ENCODE measurements at places on chromosomes 1 and 21.

- no peak for DNase-seq
Observed at GRCh38 chr21:23223882-23224281, 2225.7 kb downstream of the NCAM2 start.

DNA sequence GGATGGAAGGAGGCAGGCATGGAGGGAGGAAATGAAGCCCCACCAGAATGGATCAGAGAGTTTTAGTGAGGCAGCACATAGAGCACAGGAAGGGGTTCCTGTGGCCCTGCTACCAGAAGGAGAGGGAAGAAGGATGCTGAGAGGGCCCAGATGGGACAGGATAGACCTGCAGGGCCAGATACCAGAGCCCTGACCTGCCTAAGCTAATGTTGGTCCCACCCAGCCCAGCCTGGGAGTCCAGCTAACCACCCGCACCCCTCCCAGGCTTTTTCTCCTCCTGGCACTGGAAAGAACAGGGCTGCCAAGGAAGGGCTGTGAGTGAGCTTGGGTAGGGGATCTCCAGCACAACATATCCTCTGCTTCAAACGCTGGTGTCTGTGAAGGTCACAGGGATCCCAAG lies 6.9 kb downstream of the NECTIN4 start:
- DNase-seq: no peak

DNA sequence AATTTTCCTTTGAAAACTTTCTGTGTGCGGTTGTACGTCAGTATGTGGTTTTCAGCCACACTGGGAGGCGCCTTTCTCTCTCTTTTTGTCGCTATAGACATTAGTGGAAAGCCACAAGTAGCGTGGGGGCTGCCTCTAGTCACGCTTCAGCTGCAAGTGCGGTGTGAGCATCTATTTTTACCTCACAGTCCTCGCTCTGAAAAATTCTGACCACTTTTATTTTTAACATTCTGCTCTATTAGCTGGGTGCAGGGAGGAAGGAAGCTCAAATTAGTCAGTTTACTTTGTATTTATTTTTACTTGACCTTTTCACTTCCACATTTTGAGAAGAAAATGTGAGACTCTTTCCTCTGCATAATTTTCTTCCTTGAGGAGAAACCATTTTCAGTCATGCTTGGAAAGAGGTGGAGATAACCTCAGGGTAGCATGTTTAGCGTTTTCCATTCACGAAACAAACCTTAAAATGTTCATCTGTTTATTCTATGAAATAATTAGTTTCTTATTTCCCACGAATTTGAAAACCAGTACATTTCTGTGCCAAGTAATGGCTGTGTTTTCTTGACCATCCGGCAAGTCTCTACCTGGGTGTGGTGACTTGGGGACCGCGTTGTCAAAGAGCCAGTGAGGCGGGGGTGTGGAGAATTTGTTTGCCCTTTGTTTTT lies 35.6 kb downstream of the ADARB1 start:
- no peak for DNase-seq

DNA sequence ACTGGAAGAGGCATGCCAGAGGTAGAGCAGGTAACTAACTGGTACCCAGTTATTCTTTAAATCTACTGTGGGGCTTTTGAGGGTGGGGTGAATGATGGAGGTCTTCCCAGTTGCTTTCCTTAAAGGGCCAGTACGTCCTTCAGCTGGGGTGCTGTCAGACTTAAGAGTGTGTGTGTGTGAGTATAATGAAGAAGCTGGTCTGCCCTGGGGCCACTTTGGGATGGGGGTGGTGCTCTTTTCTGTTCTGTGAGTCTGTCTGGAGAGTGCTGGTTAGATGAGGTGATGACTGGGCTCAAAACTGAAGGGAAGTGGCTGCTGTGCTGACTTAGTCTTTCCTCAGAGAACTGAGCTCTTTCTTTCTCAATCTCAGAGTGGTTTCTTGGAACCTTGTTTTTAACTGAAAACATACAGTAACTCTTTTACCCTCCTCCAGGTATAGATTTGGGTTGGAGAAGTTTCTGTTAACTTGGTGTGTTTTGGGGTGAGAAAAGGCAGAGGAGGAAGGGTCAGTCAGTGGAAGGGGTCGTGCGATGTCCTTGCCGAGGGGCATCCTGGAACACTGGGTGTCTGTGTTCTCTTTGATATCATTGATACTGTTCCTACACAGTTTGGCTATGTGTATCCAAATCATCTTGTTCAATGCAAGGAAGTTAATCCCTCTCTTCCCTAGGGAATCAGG lies 746 bp downstream of the MACF1 start:
- peak; percentile 16 for DNase-seq

- no peak for DNase-seq
Observed at GRCh38 chr1:60428127-60428526, 354.6 kb upstream of the C1orf87 start.

DNA sequence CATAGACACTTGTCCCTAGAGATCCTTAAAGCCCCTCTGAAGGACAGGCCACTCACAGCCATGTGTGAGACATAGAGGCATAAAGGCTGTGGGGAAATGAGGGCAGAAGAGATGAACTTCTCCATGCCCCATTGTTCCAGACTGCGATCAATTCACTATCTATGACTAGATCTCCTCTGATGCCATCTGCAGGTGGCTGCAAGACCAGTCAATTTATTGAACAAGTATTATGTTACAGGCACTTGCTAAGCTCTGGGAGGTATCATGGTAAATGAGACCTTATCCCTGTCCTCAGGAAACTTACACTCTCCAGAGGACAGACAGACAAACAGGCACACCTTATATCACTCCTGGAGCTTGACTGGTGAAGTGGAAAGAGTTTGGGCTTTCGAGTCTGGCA lies 22.9 kb downstream of the UBIAD1 start:
- DNase-seq: no peak

DNA sequence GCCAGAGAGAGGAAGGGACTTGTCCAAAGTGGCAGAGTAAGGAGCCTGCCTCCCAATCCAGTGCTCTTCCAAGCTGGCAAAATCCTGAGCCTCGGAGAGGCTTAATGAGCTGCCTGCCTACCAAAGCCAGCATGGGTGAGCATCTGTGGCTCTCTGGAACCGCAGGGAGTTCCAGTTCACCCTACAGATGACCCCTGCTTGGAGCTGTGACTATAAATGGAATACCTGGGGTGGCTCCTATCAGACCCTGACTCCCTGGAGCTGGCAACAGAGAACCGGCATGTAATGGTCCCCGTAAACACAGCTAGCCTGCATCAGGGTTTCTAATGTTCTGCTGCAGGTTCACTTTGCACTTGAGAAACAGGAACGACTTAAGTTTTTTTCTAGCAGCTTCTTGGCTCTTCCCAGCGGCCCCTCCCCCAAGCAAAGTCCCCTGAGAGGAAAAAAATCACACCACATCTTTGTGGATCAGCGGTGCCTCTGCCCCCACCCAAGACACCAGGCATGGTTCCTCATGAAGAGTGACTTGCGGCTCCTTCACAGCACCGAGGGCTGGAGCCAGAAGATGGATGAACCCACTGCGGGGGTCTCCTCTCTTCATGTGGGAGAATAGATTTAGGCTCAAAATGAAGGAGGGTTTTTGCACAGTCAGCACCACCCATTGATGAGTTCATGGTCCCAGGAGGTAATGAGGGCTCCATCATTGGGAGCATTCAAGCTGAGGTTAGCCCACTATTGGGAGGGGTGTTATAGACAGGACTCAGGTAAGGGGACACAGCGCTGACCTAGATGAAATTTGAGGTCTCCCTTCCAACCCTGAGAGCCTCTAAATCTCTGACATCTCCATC lies 79.0 kb downstream of the SYT2 start:
- DNase-seq: no peak

- DNase-seq: no peak
Observed at GRCh38 chr1:3777078-3777547, 4.6 kb downstream of the SMIM1 start.

DNA sequence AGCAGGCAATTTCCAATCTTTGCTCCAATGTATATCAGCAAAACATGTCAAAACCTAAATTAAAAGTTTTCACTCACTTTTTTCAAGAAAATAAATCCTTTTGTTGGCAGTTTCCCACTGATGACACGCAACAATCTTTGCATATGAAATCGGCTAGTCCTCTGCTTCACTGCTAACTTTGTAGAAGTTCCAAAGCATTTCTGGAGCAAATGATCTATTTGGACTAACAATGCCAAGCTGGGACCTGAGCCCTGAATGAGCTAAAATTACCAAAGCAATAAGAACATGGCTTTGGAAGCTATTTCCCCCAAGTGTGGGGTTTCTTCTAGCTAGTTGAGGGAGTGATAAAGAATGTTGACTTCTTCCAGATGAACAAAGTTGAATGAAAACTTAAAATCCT lies 5.1 kb downstream of the BEND5 start:
- no peak for DNase-seq

DNA sequence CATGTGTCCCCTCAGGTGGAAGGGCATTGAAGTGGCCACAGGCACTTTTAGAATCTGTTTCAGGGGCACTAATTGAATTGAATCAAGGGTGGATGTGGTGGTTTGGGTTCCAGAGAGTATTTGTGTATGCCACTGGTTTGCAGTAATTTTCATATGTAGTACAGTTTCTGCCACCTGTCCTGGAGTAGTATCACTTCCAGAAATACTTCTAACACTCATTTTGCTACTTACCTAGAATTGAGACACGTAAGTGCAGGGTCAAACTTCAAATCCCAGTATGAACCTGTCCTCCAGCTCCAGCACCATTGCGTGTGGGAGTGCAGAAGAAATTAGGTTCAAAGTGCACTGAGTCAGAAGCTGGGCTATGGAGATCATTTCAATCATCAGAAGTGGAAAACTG lies 26.8 kb downstream of the RSPH1 start:
- no peak for DNase-seq

DNA sequence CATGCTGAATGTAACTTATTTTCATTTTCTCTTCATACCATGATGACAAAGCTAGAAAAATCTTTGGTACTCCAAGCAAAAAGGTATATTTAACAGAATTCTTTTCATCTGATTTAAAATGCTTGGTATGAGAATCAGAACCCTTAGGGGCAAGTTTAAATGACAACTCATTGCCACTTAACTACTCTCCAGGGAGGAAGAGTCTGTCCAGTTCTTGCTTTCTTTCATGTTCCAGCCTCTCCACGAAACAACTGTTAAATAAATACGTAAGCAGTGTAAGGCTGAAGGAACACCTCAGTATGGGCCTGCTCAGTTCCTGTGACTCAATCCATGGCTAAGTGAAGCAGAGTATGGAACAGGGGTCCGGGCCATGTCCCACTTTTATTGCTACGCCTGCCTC lies 1.6 kb downstream of the LCE2A start:
- no peak for DNase-seq

- DNase-seq: no peak
Observed at GRCh38 chr1:218301217-218301616, 16.1 kb downstream of the RRP15 start.

DNA sequence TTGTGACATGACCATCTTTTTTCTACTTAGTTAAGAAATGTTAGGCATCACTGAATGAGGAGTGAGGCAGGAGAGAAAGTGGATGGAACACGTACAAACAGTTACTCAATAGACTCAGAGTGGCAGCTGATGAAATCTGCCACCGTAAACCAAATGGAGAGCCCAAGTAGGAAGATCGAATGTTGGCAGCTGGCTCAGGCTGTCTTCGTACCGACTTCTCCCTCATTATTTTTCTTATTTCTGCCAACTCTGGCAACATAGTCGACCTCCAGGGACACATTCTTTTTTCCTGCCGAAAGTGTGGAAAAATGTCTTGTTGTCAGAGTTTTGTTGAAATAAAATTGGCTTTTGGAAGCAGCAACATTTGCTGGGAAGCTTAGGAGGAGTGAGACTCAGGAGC lies 143.3 kb downstream of the GREM2 start:
- DNase-seq: no peak

DNA sequence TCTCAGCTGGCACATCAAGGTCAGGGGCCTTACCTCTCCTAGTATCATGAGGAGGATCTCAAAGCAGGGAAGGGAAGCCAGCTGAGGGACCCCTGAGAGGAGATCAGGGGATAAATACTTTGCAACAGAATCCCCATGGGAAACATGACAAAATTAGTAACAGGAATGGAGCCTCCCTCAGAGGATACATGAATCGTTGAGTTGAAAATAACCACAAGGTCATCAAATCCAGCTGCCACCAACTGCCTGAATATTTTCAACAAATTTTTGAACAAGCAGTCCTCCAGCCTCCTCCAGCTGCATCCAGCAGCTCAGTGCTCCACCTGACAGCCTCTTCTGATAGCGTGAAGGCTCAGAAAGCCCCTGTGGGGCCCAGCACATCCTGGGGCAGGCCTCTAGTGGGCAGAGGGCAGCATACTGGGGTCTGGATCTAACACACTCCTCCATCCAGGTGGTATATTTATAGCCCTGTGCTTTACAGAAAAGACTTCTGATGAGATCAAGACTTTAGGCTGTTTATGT lies 404.3 kb downstream of the NTNG1 start:
- no peak for DNase-seq

GRCh38 chr1:18256282-18257235 lies 149.0 kb downstream of the IGSF21 start:
- no peak for DNase-seq

DNA sequence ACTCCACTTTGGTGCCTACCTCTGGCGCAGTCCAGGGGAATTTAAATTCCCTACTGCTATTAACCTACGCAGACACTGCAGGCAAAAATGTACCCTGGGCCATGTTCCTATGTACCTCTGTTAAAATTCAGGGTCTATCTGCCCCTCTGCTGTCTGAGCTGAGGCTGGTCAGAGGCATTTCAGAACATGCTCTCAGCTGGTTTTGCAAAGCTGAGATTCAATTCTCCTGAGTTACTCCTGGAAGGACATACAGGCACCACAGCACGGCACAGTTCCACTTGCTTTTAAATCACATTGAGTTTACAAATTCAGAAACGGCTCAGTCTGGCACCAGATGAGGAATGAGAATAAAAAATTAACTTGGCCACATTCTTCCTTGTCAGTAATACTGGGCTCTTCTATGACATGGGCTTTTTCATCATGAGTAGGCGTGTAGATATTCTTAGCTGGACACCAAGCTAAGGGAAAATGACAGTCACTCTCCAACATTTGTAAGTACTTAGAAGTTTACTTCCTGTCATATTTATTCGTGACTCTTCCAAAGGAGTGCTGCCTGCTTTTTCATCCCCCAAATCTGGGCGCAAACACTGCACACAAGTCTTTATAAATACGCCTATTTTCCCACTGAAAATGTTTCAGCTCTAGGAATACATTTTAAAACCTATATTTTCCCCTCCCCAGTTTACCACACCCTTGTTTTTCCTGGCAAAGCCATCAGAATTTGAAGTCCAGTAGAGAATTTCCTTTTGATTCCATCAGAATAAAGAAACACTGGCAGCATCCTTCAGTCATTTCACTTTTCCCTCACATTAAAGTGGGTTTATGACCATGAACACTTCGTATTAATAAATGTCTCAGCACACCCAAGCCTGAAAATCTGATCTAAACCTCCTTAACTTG lies 1.9 kb downstream of the C1orf198 start:
- no peak for DNase-seq

GRCh38 chr1:184604152-184604900 lies 150.3 kb downstream of the EDEM3 start:
- no peak for DNase-seq

DNA sequence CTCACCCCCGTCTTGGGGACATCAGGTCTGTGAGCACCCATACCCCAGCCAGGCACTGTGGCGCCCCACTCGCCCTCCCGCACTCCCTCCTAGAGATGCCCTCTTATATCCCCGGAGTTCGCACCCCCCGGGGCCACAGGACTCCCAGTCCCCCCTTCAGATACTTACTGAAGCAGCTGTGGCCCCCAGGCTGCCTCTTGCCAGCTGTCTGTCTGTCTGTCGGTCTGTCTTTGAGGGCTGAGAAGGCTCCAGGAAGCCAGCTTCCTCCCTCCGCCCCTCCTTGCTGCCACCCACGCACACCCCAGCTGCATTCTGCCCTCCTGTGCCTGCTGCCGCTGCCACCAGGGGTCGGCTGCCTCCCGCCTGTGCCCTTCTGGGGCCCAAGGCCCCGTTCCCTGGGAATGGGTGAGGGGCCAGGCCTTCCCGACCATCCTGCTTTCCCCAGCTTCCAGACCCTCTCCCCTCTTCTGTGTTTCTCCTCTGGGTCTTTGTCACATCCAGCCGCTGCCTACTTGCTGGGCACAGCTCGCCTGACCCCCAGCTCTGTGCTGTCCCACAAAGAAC lies at the start of gene PTPN7:
TSS of gene PTPN7 (minus strand) at position 226 of the 564 bp plus-strand sequence. CDS start 1,200 bp downstream, outside the sequence.
- DNase-seq: peak; percentile 63
